ENCODE measurements at places on chromosomes 3 and 15.

DNA sequence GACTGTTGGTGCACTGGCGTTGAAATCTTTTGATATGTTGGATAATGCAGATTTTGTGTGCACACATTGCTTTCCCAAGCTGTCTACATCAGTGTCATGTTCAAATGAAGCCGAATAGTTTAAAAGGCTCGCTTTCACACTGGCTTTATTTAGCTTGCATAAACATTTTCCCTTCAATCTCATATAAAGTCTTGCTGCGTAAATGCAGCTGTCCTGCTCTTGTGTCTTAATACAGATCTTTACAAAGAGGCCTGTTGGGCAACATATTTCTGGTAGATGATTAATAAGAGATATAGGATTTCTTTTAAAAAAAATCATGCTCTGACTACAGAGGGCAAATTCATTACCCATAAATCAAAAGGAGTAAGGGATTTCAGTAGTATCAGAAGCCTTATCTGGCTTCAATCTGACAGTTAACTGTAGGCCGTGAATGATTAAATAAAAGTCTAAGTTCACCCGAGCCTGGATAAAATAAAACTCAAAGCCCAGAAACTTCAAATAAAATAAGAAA lies 937.2 kb downstream of the FHIT start:
- DNase-seq: no peak

DNA sequence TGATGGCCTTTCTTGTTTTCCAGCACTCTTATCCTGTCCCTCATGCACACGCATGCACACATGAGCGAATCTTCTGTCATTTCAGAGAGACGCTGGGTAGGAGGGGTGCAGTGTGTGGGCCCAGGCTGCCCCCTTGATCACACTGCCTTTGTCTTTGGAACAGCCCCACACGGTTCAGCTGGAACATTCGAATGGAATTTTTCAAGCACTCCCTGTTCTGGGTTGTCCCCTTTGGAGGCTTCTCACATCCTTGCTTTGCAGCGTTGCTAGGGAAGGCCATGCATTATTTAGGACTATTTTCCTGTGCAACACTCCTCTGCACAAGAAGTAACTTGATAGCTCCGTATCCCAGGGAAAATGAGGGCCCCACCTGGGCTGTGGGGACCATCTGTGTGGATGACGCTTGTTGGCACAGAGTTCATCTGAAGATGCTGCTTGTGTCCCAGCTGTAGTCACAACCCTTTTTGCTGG lies 78.4 kb downstream of the SPSB4 start:
- DNase-seq: no peak

GRCh38 chr3:44430466-44430865 lies 47.0 kb downstream of the ZNF445 start:
- DNase-seq: no peak

DNA sequence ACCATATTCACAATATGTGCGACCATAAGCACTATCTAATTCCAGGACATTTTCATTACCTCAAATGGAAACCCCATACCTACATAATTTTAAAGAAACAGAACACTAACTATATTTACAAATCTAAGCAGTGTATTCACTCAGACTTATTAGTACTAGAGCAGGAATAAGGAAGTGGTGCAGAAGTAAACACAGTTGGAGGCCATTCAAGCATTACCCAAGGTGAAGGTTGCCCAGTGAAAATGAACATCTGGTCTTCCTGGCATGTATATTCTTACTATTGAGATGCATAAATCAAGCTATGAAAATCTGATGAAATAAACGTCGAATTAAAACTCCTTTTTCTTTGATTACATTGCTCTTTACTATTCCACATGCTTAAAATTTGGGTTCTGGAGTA lies 78.9 kb upstream of the TTC14 start:
- DNase-seq: no peak

DNA sequence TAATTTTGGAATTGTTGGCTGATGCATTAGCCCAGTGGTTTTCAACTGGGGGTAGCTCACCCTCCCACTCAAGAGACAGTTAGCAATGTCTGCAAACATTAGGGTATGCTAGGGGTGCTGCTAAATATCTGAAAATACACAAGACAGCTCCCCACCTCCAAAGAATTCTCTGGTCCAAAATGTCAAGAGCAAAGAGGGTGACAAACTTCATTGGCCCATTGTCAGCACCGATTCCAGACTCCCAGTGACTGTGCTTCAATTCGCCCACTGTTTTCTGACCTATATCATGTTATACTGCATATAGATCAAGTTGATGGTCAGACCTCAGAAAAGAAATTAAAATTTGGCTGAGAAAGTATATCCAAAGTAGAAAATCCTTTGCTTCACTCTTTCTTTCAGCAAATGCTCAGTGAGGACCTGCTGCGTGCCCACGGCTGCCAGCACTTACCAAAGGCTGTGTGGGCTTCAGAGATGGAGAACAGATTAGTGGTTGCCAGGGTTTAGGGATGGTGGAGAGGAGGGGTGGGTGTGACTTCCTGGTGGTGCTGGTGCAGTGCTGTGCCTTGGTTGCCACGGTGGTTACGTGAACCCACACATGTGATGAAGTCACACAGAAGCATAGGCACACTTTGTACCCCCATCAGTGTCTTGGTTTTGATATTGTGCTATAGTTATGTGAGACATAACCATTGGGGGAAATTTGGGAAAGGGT lies 204.0 kb downstream of the PLCL2 start:
- no peak for DNase-seq

DNA sequence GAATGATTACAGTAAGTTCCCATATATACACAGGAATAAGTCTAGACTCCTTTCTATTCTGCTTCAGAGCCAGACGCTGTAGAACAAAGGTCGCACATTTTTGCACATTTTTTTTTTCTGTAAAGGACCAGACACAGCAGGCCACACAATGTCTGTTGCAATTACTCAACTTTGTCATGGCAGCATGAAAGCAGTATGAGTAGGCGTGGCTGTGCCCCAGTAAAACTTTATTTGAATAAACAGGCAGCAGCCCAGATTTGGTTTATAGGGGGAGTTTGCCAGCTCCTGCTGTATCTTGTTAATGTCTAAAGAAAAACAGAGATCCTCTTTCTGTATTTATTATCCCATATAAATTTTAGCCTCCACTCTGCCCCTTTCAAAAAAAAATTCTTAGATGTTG lies 708.3 kb downstream of the FHIT start:
- no peak for DNase-seq

GRCh38 chr15:101625184-101625583 lies 27.0 kb downstream of the TM2D3 start:
- no peak for DNase-seq

- peak; percentile 22 for DNase-seq
Observed at GRCh38 chr3:4824926-4825325, 154.3 kb upstream of the BHLHE40 start.

GRCh38 chr15:35854316-35854715 lies 308.4 kb upstream of the DPH6 start:
- no peak for DNase-seq

DNA sequence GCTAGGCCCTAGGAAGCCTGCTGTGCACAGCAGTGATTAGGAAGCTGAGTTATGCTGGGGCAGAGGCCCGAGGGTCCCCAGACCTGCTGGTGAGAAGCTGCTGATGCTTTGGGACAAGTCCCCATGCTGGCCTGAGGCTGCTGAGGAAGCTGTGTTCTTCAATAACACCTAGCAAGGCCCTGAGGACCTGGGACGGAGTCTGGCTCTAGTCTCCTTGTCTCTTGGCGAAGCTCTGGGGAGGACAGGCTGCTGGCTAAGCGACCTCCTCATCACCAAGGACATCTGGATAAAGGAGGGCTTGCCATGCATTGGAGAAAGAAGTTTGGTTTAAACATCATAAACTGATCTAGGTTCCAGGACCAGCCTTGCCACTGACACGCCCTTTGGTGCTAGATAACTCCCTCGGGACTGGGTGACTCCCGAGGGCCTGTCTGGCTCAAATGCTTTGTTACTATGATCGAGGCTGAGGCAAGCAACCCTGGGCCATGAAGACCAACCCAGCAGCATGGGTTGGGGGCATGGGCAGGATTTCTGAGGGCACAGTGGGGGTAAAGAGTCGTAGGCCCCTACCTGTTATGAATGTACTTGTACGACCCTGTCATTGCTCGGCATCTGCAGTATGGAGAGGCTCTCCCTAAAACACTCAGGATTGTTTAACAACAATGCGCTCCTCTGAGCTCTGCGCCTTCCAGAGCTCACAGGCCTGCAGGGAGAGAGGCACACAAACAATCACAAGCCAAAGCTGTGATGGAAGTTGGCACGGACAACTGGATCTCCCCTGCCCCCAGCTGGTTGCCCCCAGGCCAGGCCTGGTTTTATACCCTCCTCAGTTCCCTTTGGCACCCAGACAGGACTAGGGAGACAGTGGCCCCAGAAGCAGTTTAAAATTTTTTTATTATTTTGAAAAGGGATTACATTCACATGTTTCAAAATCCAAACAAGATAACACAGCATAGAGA lies 64.4 kb downstream of the LINGO1 start:
- no peak for DNase-seq

DNA sequence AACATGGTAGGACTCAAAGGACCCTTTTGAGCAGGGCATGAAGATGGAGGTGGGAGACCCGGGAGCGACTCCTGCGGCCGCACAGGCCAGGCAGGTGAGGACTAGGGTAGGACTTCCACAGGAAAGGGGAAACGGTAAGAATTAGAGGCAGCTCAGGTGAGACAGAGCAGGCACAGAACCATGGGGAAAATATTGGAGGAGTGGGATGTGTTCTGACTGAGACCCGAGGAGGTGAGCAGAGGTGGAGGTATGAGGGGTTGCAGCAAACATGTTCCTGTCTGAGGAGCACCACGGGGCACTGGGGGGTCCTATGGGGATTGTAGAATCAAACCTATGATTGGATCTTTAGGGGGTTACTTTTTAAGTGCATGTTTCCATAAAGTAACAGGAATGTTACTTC lies 1.4 kb upstream of the ISG20 start:
- DNase-seq: no peak

DNA sequence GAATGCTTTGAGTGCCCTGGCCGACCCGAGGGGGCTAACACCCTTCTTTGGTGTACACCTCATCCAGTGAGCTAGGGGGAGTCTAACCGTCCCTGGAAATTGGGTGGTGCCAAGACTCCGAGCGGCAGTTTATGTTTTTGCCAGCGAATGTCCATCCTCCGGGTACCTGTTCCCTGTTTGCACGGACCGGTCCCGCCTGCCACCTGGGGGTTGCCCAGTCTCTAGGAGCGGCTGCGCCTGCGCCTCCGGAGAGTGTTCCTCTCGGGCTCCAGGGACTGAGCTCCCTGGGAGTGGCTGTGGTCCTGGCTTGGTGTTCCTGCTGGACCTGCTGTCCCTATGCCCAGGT lies 913 bp upstream of the WNT7A start:
- DNase-seq: no peak

DNA sequence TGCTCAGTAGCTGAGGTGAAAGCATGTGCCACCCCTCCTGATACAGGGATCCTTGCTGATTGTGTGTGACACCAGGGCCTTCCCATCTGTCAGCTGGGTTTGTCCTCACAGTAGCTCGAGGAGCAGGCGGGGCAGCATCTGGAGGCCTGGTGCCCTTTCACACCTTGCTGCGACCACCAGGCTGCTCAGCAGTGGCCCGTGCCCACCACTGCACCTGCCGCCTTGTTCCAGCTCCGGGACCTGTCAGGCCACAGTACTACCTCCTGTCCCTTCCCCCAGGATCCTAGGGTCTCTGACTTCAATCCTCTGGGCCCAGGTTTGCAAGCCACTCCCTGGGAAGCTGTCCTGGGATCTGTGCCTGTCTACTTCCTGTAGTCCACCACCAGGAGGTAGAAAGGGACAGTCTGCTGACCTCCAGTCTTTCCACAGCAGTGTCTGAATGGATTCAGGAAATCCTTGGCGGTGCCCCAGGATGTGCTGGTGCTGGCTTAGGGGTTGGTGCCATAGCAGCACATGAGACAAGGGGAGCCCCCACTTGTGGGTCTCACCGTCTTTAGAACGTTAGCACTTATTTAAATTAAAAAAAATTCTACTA lies 27.5 kb downstream of the APBA2 start:
- no peak for DNase-seq
